ENCODE measurements at places on chromosomes 5 and 9. TPM values are rescaled to one million over a fixed set of nuclear protein-coding genes. Genes with fewer than 3 reads are reported as not detected.

The NUTM2G gene
- not detected for total RNA-seq

The GLRA1 gene
- not detected for total RNA-seq

The TSTD2 gene
- total RNA-seq = 13.8 TPM

The ADRA1B gene
- total RNA-seq = 2.9 TPM

- DNase-seq = peak; percentile 51
Measured at GRCh38 chr5:35202319-35203111, 27.8 kb downstream of the PRLR start.

- DNase-seq = no peak
Measured at GRCh38 chr5:30908356-30908755, 285.1 kb upstream of the CDH6 start.

GRCh38 chr9:130668659-130669058, 4.3 kb downstream of the PRDM12 start:
- DNase-seq = no peak

- DNase-seq = no peak
Measured at GRCh38 chr5:171093598-171093997, 215.4 kb upstream of the TLX3 start.

GRCh38 chr5:171537070-171537849, 117.8 kb downstream of the FGF18 start:
- no peak for DNase-seq

GRCh38 chr9:24036459-24036858, 210.4 kb upstream of the ELAVL2 start:
- DNase-seq = no peak

- no peak for DNase-seq
Measured at GRCh38 chr9:109599131-109599530, 101.0 kb upstream of the PTPN3 start.
